ENCODE measurements at places on chromosomes 3 and 15. TPM values are rescaled to one million over a fixed set of nuclear protein-coding genes. Genes with fewer than 3 reads are reported as not detected.

- DNase-seq = no peak
Observed at GRCh38 chr15:85875756-85876155, 81.0 kb upstream of the KLHL25 start.

- DNase-seq = no peak
Observed at GRCh38 chr15:63945838-63946298, 100.4 kb downstream of the DAPK2 start.

The SCAP gene
- 51.7 TPM for total RNA-seq

DNA sequence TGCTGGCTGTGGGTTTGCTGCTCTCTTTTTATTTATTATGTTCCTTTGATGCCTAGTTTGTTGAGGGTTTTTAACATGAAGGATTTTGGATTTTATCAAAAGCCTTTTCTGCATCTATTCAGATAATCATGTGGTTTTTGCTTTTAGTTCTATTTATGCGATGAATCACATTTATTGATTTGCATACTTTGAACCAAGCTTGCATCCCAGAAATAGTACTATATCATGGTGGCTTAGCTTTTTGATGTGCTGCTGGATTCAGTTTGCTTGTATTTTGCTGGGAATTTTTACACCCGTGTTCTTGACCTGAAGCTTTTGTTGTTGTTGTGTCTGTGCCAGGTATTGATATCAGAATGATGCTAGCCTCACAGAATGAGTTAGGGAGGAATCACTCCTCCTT is 48.4 kb downstream of the MCTP2 start:
- no peak for DNase-seq

GRCh38 chr15:91209726-91210125 is 109.7 kb downstream of the SV2B start:
- DNase-seq = no peak

DNA sequence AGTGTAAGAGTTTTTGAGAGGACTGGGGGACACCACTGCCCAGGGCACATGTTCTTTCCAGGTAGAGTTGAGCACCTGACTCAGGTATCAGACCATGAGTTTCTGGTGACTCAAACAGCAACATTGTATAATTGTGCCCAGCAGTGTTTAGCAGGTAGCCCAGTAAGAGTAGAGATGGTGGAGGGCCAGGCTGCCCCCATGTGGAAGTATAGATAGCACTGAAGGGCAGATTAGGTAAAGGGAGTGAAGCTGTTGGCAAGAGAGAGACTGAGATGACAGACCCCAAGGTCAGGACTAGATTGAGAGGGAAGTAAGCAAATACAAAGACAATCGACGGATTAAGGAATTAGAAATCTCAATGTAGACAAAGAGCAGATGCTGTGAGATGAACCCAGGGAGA is 74.6 kb downstream of the TRIM42 start:
- DNase-seq = no peak

DNA sequence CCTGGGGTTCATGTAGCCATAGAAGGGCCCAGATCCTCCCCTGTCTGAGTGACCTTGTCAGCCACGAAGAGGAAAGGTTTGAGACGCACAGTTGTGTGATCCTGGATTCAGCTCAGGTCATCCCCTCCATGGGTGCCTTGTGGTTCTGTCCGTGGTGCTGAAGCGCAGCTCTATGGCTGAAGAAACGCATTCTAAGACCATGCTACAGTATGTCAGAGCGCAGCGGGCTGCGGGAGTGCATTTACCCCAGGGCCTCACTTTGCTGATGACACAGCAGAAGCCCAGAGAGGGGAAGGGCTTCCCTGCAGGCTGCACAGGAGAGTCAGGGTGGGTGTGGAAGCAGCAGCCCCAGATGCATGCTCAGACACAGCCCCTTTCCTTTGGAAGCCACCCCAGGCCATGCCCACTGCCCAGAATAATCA is 68.8 kb upstream of the IQSEC1 start:
- DNase-seq = no peak
